ENCODE measurements at places on chromosomes 4 and X.

DNA sequence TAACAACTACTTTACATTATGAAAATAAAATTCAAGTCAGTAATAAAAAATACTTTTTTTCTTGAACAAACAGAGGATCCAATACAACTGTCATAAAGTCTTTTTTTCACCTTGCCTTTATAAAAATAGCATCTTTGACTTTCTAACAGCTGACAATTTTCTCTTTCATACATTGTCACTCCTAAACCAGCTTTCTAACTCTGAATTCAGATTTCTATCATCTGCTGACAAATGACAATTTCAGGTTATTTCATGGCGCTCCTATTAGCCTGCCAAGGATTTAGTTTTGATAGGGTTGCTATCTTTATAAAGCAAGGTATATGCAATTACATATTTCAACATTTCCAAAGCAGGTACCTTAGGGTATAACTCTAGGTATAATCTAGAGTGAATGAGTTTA lies 14.6 kb downstream of the NAA11 start:
- DNase-seq: no peak

GRCh38 chr4:165556383-165556782 lies 177.6 kb downstream of the CPE start:
- DNase-seq: no peak

- no peak for DNase-seq
Measured at GRCh38 chr4:150584111-150584915, 2.4 kb downstream of the MAB21L2 start.

DNA sequence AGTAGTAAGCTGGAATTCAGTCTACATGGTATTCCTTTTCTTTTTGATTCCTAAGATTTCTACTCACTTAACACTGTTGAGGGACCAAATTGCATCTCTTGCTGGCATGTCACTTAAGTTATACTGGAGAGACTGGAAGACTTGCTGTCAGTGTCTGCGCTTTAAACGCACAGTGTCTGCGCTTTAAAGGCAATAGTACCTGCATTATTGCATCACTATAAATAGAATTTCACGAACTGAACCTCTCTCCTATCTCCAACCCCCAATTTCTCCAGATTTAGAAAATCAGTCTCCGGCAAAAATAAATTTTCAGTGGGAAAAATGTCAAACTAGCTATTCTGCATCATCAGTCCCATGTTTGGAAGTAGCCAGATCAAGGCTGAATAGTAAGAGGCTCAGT lies 21.2 kb downstream of the SMAD1 start:
- no peak for DNase-seq

GRCh38 chrX:136819031-136819703 lies 38.4 kb upstream of the ARHGEF6 start:
- DNase-seq: no peak

GRCh38 chrX:86322913-86323312 lies 174.7 kb downstream of the DACH2 start:
- DNase-seq: no peak

GRCh38 chr4:168797738-168798375 lies 212.2 kb downstream of the CBR4 start:
- DNase-seq: no peak

DNA sequence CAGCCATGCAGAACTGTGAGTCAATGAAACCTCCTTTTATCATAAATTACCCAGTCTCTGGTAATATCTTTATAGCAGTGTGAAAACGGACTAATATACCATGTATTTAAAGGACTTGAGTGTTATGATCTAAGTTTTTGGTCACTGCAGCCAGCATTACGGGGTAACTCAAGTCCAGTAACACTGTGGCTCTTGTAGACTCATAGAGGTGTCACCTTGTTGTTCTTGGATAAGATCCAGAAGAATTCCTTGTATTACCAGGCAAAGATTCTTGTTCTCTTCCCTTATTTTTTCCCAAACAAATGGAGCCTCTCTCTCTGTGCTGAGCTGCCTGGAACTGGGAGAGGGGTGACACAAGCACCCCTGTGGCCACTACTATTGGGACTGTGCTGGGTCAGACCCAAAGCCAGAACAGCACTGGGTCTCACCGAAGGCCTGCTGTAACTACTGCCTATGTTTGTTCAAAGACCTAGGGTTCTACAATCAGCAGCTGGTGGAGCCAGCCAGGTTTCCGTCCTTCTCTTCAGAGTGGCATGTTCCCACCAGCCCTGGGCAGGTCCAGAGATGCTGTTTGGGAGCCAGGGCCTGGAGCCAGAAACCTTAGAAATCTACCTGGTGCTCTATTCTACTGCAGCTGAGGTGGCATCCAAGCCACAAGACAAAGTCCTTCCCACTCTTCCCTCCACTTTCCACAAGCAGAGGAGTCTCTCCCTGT lies 43.7 kb upstream of the MED14 start:
- DNase-seq: peak; percentile 30

- no peak for DNase-seq
Measured at GRCh38 chr4:150173982-150174398, 95.7 kb downstream of the DCLK2 start.

DNA sequence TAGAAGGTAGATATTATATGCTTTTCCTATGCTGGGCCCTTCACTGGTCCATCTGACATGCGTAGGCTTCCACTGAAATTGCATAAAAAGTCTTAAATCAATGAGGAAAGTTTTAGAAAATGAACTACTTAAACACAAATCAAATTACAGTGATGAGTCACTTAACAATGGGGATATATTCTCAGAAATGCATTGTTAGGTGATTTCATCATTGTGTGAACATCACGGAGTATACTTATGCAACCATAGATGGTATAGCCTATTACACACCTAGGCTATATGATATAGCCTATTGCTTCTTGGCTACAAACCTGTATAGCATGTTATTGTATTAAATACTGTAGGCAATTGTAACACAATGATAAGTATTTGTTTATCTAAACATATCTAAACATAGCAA lies 10.3 kb downstream of the STAP1 start:
- no peak for DNase-seq

GRCh38 chrX:87516717-87517121 lies 883 bp upstream of the KLHL4 start:
- DNase-seq: no peak
